ENCODE measurements at places on chromosomes 2 and 18.

DNA sequence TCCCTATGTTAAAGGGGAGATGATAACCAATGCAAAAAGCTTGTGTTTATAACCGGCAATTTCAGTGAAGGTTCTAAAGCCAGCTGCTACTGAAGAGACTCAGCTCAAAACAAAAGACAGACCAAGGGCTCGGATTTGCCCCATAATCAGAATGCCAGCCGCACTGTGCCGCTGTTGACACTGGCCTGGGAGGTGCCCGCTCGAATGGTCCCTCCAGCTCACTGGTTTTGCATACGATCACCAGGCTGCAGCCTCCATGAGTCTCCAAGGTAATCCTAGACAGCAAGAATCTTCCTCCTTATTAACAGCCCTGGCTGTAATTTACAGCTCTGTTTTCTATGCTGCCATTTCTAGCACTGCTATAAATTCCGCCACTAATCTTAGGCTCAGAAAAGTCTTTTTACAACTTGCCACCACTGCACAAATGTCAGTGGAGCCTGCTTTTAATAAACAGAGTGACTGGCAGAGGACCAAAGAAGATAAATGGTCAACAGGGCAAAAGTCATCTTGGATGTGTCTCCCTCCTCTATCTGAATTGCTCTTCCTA, 155.7 kb upstream of the SH3BP4 start:
- DNase-seq, result no peak

- no peak for DNase-seq
Observed at GRCh38 chr2:9690252-9690651, 59.5 kb upstream of the YWHAQ start.

DNA sequence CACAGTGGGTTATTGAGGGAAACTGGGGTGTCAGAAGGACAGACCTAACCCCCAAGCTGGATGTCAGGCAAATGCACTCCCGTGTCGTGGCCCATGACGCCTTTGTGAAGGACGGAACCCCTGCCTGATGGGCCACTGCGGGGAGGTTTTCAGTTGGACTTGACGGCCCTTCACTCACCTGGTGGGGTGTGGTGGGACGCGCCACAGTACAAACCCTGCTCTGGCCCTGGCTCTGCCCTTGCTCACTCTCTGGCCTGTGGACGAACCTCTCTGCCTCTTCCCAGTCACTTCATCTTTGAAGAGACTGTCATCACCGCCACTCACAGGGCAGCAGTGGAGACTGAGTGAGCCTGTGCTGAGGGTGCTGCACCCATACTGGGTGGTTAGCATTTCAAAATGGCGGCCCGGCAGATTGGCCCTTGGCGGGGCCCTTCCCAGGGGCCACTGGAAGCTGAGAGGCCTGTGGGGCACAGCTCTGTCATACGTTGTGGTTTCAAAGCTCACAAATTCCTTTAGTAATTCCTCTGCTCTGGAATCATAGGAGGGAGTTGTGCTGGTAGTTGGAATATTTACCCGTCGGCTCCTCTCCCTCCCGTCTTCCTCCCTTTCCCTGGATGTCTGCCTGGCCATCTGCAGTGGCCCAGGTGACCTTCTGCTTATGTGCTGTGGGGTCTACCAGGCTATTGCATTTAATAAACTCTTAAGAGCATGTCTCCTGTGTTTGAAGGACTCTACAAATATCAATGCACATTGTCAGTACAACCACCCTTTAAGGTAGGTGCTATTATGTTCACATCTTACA, 200.6 kb downstream of the CTIF start:
- DNase-seq, result no peak

- DNase-seq, result no peak
Observed at GRCh38 chr2:149278161-149278871, 52.1 kb upstream of the LYPD6 start.

- DNase-seq, result no peak
Observed at GRCh38 chr2:165776013-165776412, 18.0 kb downstream of the GALNT3 start.

DNA sequence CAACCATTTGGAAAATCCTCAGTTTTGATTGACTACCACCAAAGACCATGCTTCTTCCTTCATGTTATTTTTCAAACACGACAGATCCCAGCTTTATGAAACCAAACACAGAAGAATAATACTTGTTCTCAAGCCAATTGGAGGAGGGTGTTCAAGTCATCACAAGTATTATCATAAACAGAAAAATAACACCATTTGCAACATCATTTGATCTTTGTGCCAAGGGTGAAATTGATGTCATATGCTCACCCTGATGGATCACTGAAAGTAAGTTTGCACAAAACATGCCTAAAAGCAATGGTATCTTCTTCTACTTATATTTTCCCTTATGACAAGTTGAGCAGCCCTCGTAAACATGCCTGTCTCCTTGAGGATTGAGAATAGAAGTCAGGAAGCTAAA, 448.0 kb upstream of the ZEB2 start:
- DNase-seq, result no peak

DNA sequence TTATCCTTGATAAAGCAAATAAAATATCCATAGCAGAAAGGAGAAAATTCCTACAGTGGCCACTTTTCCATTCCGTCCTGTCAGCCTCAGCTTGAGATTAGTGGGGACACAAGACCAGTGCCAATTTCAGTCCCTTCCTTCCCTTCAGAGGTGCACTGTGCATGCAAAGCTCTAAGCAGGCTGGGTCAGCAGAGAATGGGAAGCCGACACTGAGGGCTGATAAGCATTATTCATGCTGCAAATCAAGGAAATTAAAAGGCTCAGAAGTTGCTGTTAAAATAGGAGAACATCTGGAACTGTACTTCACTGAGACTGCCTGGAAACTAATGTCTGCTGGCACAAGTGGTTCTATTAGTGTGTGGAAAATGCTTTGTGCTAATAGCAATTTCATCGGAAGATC, 534.3 kb downstream of the ADCYAP1 start:
- DNase-seq, result no peak

DNA sequence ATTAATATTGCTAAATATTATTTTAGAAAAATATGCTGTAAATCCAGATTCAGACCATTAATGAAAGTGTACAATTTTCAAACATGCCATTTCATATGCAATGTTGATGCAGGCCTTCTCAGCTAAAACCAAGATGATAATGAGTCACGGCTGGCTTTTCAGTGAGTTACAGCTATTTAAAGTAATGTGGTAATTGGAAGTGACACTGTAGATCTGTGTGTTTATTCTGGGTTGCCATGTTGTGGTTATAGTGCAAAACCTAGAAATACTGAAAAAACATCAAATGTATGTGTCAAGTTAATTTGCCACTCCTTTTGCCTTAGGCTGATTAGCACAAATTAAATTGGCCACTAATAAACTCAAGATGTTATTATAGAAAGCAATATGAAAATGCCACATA, 506.6 kb downstream of the ERBB4 start:
- DNase-seq, result no peak

DNA sequence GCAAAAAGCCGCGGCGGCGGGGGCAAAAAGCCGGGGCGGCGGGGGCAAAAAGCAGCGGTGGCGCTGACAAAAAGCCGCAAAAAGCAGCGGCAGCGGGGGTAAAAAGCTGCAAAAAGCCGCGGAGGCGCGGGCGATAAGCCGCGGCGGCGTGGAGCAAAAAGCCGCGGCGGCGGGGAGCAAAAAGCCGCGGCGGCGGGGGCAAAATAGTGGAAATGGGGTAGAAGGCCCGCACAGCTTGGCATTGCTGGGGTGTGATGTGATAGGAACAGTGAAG, 450.1 kb downstream of the ANKRD30B start:
- no peak for DNase-seq

- DNase-seq, result no peak
Observed at GRCh38 chr18:75160364-75160763, 48.6 kb downstream of the PTGR3 start.

- DNase-seq, result no peak
Observed at GRCh38 chr2:100485396-100485795, 15.1 kb downstream of the NMS start.

GRCh38 chr2:46252891-46253659, 44.1 kb upstream of the EPAS1 start:
- no peak for DNase-seq

- no peak for DNase-seq
Observed at GRCh38 chr2:118854507-118855345, 7.3 kb upstream of the EN1 start.

DNA sequence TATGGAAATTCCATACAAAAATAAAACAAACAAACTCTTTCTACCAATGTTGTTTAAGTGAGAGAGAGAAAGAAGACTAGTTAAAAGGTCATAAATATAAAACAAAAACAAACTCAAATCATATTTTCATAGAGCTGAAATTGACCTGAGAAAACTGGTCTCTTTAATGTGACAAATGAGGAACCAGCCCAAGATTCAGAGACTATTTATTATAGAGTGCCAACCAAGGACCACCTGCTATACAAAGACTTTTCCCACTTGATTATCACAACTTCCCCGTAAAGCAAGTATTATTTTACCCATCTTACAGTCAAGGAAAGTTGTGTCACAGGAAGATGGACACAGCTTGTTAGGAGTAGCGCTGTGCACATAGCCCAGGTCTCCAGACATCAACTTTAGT, 13.3 kb downstream of the ANKRD44 start:
- DNase-seq, result no peak

- DNase-seq, result no peak
Observed at GRCh38 chr18:6414723-6415417, at the start of gene L3MBTL4. Gene L3MBTL4 (minus strand): TSS chr18:6414911. CDS start chr18:6311625, 103,286 bp downstream.

- DNase-seq, result no peak
Observed at GRCh38 chr2:26658691-26659346, 17.7 kb upstream of the CIB4 start.

DNA sequence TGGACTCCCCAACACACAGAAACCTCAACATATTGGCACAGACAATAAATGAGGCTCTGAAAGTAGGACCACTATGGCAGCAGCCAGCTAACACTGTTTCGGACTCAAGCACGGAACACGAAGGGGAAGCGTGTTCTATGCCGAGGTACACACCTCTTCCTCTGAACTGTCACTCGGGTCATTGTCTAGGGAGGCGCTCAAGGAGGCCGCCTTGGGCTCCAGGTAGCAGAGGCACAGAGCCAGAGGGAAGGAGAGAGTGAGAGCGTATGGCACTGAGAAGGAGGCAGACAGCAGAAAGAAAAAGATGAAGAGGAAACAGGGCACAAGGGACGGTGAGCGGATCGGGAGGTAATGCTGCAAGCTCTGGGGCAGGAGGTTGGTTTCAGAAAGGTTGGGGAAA, 120.1 kb upstream of the ZBTB14 start:
- DNase-seq, result no peak

DNA sequence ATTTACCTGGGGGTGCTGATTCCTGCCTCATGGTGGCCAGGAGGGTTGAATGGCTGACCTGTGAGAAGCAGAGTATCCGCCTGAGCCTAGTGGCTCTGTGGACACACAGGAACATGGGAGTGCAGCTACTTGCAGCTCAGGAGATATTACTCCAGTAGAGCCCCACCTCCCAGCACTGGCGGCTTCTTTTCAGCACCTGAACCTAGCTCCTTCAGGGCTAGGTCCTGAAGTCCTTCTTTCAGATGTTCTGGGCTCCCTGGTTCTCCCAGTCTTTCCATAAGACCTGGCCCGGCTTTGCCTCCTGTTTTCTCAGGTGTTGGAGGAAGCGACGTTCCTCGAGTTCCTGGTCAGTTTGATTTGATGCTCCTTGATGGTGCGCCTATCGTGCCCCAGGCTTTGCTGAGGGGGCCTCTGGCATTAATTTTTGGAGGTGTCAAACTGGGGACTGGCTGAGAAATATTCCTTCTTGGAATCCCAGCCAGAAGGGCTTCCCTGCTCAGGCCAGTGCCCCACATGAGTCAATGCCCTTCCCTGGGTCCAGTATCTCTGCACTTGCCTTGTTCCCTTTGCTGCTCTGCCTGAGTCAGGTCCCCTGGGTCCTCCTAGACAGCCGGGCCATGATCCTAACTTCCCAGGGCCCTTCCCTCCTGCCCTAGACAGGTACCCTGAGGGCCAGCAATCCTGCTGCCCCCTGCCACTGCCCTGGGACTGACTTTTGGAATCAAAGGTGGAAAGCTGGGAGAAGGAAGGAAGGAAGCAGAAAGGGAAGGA, 110.7 kb upstream of the HAAO start:
- no peak for DNase-seq

DNA sequence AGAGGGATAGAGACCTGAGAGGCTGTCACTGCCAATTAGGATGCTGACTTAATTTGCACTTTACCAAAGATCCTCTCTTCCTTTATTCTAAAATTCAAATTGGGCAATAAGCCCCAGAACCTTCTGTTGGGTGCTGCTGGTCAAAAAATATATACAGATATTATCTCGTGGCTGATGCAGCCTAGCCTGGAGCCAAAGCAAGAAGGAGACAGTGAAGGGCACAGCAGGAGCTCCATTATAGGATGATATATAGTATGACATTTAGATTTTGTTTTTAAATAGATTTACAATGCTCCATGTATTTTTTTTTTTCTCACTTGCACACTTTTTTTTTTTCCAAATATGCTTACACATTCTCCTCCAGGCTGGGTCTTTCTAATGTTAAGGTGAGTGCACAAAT, 579.3 kb downstream of the PIK3C3 start:
- DNase-seq, result no peak

- no peak for DNase-seq
Observed at GRCh38 chr2:25062511-25062917, 20.6 kb downstream of the EFR3B start.

DNA sequence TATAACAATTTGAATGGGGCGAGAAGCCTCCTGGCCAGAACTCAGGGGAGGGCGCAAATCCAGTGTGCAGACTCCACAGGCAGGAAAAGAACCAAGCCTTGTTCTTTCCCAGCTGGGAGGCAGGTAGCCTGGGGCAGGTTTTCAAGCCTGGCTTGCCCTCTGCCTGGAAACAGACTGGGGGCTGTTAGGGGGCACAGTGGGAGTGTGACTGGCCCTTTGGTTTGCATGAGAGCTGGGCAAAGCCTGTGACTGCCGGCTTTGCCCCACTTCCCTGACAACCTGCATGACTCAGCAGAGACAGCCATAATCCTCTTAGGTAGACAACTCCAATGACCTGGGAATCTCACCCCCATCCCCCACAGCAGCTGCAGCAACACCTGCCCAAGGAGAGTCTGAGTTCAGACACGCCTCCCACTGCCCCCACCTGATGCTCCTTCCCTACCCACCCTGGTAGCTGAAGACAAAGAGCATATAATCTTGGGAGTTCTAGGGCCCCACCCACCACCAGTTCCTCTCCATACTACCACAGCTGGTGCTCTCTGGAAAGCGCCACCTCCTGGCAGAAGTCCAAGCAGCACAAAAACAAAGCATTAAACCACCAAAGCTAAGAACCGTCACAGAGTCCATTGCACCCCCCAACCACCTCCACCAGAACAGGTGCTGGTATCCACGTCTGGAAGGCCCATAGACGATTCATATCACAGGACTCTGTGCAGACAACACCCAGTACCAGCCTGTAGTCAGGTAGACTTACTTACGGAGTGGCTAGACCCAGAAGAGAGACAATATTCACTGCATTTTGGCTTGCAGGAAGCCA, 402.5 kb downstream of the STK39 start:
- DNase-seq, result no peak

DNA sequence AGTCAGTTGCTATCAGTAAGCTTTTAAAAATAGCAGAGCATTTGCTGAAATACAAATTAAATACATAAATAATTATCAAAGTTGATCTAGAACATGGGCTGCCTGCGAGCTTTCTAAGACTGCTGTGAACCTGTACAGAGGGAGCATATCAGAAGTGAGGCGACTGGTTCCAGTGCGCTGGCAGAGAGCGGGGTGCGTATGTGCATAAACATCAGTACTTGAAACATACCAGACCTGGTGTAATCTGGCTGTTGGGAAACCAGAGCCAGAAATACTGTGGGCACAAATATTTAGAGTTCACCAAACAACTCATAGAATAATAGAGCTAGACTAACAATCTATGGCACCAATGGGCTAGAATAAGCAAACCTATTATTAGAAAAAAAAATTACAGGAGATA, 27.3 kb downstream of the PDIA6 start:
- DNase-seq, result no peak
